ENCODE measurements at places on chromosomes 7 and 10.

GRCh38 chr10:13036841-13037240 lies 35.3 kb upstream of the CCDC3 start:
- no peak for DNase-seq

GRCh38 chr10:126686719-126687118 lies 16.2 kb upstream of the C10orf90 start:
- no peak for DNase-seq

- DNase-seq = no peak
Measured at GRCh38 chr10:128985036-128985435, 482.0 kb upstream of the MGMT start.

DNA sequence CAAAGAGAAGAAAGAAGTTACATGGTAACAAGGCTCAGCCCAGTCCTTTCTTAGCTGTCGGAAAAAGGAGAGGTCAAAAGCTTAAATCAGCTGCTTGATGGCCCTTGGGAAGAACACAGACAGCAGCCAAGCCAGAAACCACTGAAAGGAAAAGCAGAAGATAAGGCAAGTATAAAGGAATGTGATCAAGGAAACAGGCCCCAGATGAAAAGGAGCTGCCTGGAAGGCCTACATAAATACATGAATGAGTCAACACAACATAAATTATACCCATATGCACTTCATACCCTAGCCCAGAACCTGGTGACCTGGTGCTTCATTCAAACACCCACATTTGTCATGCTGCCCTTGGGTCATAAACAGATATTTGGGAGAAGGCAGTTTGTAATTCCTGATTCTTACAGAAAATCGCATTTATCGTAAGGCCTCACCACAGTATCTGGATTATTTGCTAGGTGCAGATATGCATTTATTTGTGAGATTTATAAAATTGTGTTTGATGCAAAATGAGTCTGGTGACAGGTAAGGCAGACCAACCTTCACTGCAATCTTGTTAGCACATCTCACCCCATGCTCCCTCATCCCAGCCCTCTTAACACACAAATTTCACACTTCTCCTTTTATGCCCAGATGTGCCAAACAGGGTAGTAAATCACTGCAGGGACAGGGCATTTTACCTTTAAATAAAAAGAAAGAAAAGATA lies 94.9 kb upstream of the KCNIP2 start:
- peak; percentile 92 for DNase-seq

DNA sequence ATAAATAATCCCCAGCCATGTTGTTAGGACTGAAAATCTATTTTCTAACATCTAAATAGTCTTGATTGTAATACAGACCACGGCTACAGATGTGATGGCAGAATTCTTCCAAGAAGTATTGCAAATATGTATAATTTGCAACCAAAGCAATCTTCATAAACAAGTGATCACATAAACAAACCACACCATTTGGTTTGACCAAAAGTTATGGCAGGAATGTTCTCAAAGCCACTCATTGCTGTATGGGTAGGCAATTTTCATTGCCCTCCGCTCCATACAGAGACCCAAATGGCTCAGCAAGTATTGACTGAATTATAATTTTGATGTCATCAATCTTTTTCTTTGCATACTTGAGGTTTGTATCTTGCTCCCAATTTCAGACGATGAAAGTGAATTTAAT lies 19.0 kb upstream of the RHOBTB1 start:
- DNase-seq = peak; percentile 83

Data from fibroblast of upper back skin (primary cell).